Cortex of kidney (tissue), 1 donor: ENCODE measurements at places on chromosomes 5 and 9.

GRCh38 chr5:135829681-135830383 lies 4.6 kb upstream of the SLC25A48 start:
- no peak for DNase-seq

- no peak for DNase-seq
These were observed 1.4 kb upstream of the CIZ1 start for GRCh38 chr9:128192601-128193371.

DNA sequence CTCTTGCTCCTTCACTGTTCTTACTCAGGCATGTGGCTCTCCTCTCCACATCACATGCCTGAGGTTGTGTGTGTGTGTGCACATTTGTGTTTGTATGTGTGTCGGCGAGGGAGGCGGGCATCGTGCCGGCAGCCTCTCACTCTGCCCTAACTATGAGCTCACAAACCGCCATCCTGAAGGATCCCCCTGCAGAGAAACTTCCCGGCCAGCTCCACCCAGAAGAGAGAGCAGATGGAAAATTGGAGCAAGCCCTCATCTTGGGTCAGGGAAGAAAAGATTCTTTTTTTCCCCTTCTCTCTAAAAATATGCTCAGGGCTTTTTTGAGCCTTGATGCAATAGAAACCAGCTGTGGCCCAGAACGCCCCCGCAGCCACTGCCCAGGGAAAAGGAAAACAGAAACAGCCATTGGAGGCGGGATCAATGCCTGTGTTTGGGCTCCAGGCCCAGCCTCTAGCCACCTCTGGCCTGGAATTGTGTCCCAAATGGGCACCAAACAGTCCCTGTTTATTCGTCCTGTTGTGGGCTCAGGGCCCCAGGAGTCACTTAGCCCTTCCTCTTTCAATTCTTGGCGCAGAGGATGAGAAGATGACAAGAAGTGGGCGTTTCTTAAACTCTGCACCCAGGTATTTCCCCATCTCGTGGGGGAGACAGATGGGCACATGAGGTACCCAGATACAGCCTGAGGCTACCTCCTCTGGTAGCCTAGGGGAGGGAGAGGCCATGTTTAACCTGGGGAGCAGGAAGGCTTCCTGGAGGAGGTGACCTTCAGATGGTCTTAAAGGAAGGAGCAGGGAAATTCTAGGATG lies 151.5 kb downstream of the RGS3 start:
- DNase-seq: no peak

DNA sequence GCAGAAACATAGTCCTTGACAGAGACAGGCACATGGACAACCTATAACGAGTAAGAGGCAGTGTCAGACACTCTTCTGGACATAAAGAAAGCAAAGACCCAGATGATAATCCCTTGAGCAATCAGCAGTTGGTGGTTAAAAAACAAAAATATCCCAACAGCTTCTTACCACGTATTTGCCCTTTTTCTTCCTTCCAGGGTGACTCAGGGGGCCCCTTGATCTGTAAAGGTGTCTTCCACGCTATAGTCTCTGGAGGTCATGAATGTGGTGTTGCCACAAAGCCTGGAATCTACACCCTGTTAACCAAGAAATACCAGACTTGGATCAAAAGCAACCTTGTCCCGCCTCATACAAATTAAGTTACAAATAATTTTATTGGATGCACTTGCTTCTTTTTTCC lies 9.5 kb downstream of the GZMK start:
- no peak for DNase-seq

DNA sequence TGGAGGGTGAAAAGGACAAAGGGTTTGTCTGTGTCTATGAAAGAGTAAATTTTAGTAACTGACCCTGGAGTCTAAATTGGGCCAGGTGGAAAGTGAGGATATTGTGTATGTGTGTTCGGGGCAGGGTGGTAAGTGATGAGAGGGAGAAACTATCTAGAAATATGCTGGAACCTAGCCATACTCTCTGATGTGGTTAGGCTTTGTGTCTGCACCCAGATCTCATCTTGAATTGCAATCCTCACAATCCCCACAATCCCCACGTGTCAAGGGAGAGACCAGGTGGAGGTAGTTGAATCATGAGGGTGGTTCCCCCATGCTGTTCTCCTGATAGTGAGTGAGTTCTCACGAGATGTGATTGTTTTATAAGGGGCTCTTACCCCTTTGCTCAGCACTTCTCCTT lies 60.6 kb downstream of the COMMD10 start:
- DNase-seq: no peak

DNA sequence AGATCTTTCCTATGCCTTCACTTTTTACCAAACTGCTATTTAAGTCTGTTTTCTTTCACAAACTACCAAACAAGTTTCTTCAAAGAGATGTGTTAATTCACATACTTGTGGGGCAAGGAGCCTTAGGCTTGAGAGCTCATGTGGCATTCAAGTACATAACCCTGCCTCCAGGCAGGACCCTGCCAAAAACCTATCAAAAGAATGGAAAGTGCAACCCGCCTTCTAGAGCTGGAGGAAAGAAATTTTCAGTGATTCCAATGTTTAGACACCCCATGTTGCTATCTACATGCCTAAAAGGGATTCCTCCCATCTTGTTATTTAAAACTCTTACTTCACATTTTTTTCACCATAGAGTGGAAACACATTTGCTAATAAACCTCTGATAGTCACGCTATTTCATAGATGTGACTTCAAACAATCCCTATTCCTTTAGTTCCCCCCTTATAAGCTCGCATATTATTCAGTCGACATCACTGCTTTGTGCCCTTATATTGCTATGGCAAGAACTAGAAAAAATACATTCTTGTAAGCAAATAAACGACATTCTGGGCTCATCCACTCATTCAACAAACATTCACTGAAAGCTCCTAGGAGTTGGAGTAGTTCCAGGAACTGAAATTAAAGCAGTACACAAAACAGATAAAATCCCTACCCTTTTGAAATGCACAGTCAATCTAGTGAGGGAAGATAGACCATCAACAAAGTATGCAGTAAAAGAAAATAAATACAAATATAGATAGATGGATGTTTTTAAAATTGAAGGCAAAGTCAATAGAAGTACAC lies 518.1 kb downstream of the ELAVL2 start:
- no peak for DNase-seq

DNA sequence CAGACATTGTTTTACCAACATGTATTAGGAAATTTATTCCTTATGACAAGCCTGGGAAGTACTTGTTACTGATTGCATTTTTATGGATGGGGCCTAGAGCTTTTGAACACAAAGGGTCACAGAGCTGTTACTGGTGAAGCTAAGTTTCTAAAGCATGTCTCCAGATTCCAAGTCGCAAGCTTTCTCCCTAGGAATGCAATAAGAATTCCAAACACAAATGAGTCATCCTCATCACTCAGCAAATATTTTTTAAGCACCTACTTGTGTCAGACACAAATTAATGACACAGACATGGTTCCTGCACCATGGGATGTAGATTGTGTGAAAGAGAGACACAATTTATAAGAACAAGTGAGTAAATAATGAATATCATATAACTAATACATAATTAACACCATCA lies 11.0 kb upstream of the SH3RF2 start:
- DNase-seq: no peak

DNA sequence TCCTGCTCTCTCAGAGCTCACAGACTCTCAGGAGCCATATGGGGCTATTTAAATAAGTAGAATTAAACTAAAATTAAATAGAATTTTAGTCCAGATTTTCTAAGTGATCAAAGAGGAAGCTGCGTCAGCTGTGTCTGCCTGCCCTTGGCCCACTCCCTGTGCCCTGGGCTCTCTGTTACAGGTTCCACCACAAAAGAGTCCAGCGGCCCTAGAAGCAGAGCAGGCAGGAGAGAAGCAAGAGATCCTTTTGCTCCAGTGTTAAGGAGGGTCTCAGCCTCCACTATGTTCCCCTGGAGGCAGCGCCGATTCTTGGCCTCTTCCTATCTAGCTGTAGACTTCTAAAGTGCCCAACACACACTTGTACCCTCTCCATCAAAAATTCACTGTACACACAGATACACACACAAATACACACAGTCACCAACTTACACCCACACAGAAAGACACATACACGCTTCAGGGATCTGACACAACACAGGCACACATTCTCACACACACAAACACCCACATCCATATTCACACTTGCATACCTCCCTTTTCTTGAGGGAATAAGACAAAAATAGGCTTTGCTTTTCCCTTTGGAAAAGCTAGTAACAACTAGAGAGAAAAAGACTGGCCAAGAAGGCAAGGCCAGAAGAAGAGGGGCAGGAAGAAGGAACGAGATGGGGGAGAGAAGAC lies 5.5 kb upstream of the TNIP1 start:
- DNase-seq: no peak
